ENCODE measurements at places on chromosomes 6 and 20.

GRCh38 chr6:33945931-33946330, 142.1 kb upstream of the MLN start:
- DNase-seq: no peak

DNA sequence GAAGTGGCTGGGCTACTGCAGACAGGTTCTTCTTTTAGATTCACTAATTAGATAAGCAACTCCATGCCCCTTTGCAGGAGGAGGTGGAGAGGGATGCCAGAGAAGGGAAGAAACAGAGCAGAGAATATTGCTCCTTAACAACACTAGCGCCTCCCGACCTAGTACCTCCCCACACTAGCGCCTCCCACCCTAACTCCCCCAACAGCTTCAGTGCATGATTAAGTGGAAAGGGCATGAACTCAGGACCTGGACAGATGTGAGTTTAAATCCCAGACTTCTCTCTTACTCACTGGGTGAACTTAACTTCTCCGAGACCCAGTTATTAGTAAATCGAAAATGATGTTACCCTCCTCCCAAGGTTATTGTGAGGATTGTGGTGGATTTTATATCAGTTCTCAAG, 25.7 kb downstream of the STX11 start:
- DNase-seq: no peak

- no peak for DNase-seq
Observed at GRCh38 chr6:63887002-63887751, 251.6 kb downstream of the PHF3 start.

DNA sequence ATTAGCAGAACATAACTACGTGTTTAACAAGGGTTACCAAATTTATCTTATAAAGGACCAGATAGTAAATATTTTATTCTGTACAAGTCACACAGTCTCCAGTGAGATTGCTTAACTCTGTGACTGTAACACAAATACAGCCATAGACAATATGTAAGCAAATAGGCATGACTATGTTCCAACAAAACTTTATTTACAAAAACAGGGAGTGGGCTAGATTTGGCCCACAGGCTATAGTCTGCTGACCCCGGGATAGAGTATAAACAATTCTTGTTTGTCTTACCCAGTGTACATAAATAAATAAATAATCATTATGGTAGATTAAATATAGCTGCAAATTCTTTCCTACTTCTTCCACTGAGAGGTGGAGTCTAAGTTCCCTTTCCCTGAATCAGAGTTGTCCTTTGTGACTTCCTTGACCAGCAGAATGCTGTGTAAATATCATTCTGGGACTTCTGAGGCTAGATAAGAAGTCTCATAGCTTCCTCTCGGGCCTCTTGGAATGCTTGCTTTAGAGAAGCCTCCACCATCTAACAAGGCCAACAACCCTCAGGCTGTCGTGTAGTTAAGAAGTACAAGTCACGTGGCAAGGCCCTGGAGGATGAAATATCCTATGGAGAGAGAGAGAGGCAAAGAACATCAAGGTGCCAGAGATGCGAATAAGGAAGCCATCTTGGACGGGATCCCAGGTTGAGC, 59.1 kb upstream of the TMEM244 start:
- DNase-seq: no peak

- no peak for DNase-seq
Observed at GRCh38 chr6:107543088-107543487, 53.2 kb downstream of the SOBP start.

DNA sequence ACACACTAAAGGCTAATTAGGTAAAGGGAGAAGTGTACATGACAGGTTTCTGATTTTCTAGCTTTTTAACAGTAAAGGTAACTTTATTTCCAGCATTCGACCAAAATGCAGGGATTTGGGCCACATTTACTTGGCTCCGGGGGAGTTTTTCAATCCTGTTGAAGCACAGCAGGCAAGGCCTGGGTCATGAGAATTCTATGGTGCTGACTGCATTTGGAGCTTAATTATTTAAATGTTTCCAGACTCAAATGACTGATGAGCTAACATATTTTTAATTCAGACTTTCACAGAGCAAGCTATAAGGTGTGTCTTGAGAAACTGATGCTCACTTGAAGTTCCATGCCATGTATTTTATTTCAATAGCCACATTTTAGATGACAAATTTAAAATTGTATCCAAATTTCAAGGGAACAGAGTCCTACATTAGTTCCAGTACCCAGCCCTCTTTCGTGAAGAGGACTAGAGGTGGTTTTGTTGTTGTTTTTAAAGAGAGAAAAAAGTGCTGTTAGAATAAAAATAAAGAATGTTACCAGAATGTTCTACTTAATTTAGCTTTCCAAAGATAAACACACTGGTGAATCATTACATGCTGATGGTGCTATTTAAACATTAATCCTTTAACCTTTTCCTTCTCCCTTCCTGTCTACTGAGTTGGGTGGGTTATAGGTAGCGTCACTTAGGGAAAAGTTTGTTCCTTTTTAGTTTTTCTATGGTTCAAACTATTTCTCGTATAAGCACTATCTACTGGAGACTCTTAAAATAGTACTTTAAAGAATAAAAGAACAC, 82.3 kb upstream of the PHACTR2 start:
- DNase-seq: no peak

- DNase-seq: peak; percentile 13
Observed at GRCh38 chr6:92690997-92691599, 728.3 kb downstream of the EPHA7 start.

GRCh38 chr6:85556992-85557668, 36.5 kb downstream of the SNX14 start:
- no peak for DNase-seq

GRCh38 chr20:18465536-18466200, 1.2 kb downstream of the DZANK1 start:
- no peak for DNase-seq

GRCh38 chr6:148053209-148053608, 289.4 kb upstream of the SASH1 start:
- DNase-seq: no peak

DNA sequence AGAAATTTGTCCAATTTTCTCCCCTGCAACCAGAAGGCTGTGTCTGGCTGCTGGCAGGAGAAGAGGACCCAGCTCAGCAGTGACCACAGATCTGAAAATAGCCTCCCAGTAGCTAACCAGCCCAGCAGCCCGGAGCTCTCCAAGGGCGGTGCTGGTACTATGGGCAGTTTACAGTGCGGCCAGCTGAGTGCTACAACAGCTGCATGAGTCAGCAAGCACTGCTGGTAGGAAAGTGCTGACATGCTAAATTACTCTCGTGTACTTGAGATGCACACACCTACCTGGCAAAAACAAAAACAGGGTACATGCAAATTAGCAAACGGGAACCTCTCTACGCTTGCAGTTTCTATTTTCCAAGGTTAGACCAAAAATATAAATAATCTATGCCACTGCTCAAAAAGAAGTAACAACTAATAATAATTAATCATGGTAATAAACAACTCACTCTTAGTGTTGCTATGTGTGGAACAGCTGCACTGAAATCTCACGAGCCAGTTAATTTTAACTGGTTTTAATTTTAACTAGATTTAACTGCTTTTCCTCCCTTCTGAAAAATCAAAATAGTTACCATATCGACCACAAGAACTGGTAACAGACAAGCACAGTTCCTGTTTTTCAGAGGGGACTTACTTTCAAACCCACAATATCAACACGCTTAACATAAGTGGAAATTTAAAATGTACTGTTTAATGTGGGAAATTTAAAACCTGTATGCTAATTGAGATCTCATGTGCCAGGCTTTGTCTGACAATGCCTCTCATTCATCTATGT, 10.8 kb downstream of the BACH2 start:
- peak; percentile 77 for DNase-seq

GRCh38 chr6:169755162-169755561, 3.7 kb downstream of the ERMARD start:
- DNase-seq: no peak

DNA sequence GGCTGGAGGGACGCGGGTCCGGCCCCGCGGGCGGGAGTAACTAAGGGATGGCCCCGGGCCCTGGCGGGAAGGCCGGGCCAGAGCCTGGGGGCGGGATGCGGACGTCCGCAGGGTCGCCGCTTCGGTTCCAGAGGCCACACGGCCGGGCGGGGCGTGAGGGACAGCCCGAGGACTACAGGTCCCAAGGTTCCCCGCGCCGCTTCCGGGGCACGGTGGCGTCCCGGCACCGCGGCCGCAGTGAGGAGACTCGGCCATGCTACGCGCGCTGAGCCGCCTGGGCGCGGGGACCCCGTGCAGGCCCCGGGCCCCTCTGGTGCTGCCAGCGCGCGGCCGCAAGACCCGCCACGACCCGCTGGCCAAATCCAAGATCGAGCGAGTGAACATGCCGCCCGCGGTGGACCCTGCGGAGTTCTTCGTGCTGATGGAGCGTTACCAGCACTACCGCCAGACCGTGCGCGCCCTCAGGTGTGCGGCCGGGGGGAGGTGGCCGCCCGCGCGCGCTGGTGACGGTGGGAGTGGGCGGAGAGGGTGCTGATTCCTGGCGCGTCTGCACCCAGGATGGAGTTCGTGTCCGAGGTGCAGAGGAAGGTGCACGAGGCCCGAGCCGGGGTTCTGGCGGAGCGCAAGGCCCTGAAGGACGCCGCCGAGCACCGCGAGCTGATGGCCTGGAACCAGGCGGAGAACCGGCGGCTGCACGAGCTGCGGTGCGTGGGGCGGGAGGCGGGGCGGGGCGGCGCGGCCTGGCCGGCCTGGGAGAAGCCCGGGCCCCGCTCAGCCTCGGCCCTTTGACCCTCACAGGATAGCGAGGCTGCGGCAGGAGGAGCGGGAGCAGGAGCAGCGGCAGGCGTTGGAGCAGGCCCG, at the start of gene MRPS26:
MRPS26 (plus strand) TSS at position 237 of the 861 bp plus-strand sequence; CDS start at position 254, 17 bp downstream.
- peak; percentile 37 for DNase-seq

- DNase-seq: no peak
Observed at GRCh38 chr6:3294921-3295871, 36.4 kb downstream of the PSMG4 start.

DNA sequence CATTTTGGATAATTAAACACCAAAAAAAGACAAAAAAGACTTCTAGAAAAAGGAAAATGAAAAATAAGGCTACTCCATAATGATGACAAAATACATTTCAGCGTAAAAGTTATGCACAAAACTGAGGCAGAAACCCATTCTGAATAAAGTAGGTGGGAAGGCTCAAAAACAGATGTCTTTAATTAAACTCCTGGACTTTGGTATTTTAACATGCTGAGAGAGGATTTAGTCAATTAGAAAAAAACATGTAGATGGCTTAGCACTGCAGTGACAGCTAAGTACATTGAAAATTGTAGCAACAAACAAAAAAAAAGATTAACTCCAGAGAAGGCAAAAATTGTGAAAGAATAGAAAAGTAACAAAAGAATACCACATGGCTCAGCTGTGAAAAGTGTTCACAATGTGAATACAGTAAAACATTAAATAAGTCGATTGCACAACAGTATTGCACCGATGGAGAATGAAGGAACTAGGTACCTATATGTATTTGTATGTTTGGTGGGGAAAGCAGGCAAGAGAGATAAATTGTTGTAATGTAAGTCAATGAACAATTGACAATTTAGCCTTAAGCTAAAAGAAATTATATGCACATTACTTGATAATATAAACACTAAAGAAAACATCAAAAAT, 59.5 kb downstream of the TBC1D32 start:
- no peak for DNase-seq

DNA sequence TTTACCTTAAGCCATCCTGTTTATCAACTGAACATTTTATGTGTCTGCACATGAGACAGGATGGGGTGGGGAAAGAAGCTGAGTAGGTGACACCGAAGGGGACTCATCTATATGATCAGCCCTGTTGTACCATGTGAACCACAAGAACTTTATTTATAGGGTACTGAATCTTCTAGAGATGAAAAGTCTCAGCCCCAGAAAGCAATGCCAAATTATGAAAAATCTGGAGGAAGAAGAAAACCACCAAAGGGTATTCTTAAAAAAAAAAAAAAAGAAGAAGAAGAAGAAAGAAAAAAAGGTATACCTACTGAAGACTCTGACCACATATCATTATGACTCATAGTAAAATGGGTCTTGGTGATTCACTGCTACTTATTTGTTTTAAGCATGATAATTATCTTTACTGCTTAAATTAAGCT, 39.8 kb upstream of the HBS1L start:
- no peak for DNase-seq

- DNase-seq: no peak
Observed at GRCh38 chr6:7169296-7169721, 61.5 kb downstream of the RREB1 start.

GRCh38 chr20:25084626-25085187, 2.8 kb upstream of the VSX1 start:
- DNase-seq: no peak

DNA sequence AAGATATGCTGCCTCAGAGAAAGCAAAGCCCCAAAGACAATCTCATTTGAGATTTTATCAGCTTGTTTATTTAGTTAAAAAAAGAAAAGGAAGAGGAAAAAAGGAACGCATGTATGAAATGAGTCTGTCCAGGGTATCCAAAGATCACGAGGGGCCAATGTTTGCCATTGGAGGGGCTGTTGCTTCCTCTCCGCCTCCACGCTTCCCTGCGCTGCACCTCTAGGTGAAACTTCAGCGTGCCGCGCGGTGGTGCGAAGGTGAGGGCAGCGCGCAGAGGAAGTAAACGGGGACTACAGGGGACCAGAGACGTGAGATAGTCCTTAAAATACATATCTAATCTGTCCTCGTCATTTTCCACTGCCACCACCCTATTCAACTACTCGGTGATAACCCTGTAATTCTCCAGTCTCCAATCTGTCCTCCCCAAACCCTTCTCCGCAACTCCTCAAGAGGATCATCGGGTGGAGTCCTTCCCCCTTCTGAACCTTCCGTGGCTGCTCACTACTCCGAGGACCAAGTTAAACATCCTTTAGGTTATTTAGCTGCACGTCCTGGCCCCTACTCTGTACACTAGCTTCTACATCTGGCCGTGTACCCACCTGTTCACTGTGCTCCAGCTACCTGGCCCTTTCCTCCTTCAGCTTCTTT, 1.1 kb upstream of the DCBLD1 start:
- no peak for DNase-seq

DNA sequence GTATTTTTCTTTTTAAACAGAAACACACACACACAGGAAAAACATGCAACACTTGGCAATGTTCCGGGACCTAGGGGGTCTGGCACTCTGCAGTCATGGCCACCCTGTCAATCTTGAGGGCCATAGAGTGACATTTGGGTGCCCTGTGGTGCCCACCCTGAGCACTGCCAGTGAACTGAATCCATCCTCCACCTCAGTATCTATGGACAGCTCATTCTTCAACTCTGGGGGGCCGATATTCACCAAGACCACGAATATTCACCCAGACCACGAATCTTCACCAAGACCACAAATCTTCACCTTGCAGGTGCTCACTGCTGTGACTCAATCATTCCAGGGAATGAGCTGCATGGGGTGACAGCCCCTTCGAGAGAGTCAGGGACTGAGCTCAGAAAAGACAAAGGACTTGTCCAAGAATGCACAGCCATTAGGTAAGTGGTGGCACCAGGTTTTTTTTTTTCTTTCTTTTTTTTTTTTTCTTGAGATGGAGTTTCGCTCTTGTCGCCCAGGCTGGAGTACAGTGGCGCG, 19.1 kb downstream of the SNAI1 start:
- DNase-seq: no peak

DNA sequence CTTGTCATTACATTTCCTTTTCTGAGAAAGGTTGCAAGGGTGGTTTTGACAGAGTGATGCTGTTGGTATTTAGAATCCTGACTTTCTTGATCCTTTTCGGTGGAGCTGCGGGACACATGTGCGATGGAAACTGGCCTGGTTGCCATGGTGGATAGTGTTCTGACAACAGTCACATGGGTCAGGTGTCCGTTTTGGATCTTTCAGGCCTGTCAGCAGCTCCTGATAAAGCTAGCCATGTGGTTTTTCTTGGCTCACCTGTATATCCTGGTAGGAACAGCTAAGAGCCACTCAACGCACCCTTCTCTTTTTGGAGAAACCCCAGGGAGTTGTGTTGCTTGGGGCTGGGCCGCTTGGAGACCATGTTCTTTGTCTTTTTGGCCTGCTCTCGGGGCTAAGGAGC, 177.4 kb downstream of the MTFR2 start:
- DNase-seq: no peak

Data from AG04450 (cell line).